ENCODE measurements at places on chromosomes 7 and 10. TPM values are rescaled to one million over a fixed set of nuclear protein-coding genes. Genes with fewer than 3 reads are reported as not detected.

DNA sequence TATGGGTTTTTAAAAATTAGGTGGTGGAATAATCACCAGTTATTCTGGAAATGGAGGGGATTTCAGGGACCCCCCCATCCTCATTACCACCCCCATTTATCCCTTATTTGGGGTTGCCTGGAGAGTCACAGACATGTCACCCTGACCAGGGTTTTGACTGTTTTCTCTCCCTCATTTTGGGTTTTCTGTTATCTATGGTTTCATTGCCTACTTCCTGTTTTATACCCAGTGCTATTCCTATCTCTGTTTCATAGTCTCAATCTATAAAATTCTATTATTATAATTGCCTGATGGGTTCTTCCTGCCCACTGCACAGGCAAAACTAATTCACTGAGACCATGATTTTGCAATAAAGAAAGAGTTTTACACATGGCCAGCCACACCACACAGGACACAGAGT is 15.9 kb upstream of the FAM221A start:
- DNase-seq, result no peak

- DNase-seq, result no peak
These were observed 11.2 kb upstream of the JAZF1 start for GRCh38 chr7:28191751-28192150.

DNA sequence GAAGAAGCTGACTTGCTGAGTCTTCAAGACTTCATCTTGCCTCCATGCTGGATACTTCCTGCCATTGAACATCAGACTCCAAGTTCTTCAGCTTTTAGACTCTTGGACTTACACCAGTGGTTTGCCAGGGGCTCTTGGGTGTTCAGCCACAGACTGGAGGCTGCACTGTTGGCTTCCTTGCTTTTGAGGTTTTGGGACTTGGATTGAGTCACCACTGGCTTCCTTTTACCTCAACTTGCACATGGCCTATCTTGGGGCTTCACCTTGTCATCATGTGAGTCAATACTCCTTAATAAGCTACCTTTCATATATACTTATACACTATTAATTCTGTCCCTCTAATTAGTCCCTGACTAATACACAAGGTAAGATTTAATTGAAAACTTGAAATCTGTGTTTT is 361.7 kb upstream of the SEMA3C start:
- DNase-seq, result no peak

DNA sequence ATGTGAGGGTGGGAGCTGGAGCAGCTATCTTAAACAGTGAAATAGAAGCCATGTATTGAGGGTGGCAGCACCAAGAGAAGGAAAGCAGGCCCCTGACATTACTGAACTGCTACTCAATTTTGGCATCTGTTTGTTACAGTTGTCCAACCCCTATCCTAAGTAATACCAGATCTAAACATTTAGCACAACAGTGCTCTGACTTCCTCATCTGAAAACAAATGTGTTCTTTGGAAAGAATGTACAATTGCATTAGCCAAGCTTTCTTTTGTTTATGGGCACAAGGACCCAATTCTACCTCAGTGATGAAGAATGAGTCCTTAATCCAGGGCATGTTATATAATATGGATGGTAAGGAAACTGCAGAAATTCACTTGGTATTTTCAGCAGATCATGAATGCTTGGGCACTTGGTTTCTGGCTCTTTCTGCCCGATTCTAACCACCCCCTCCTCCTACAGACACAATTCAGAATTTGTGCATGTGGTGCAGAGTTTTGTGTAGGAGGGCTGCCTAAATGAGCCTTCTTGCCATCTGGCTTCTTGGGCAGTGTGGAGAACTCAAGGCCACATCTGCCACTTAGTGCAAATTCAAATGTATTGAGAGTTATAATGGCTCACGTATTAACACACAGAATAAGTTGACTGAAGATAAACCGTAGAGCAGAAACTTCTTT is 36.9 kb upstream of the KMT2E start:
- DNase-seq, result no peak

GRCh38 chr10:35006836-35007235 is 83.3 kb downstream of the CUL2 start:
- DNase-seq, result no peak

GRCh38 chr7:68671671-68672070 is 926.6 kb upstream of the AUTS2 start:
- DNase-seq, result no peak

GRCh38 chr10:74097776-74098175 is 52.9 kb downstream of the AP3M1 start:
- DNase-seq, result no peak

- peak; percentile 69 for DNase-seq
These were observed at the start of gene C10orf67 for GRCh38 chr10:23344241-23344841. C10orf67 (minus strand) TSS chr10:23344797; CDS start chr10:23344774, 23 bp downstream.

- DNase-seq, result no peak
These were observed 8.3 kb downstream of the ANKRD7 start for GRCh38 chr7:118232837-118233236.

GRCh38 chr10:120177330-120177729 is 279.7 kb upstream of the PLPP4 start:
- no peak for DNase-seq

DNA sequence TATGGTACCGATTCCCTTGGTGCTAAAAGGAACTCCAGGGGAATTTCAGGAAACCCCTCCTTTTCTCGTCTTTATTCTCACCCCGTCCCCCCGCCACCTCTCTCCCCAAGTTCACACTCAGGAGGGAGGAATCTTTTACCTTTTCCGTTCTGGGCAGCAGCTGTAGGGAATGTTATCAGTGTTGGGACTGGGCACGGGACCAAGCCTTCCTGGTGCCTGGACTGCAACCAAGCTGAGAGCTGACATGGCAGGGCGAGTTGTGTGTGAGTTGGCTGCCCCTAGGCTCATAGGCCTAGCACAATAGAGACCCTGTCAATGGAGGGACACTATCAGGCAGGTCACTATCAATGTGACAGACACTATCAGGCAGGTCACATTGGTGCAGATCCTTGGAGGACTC is 121.4 kb downstream of the TCF7L2 start:
- DNase-seq, result no peak

DNA sequence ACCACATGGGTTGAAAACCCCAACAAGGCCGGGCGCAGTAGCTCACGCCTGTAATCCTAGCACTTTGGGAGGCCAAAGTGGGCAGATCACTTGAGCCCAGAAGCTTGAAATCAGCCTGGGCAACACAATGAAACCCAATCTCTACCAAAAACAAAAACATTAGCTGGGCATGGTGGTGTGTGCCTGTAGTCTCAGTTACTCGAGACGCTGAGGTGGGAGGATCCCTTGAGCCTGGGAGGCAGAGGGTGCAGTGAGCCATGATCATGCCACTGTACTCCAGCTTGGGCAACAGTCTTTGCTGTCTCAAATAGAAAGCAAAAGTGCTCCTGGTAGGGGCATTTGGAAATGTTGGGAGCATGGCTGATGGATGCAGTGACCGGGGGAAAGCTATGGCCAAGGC is 209.6 kb upstream of the PLXNA4 start:
- no peak for DNase-seq

DNA sequence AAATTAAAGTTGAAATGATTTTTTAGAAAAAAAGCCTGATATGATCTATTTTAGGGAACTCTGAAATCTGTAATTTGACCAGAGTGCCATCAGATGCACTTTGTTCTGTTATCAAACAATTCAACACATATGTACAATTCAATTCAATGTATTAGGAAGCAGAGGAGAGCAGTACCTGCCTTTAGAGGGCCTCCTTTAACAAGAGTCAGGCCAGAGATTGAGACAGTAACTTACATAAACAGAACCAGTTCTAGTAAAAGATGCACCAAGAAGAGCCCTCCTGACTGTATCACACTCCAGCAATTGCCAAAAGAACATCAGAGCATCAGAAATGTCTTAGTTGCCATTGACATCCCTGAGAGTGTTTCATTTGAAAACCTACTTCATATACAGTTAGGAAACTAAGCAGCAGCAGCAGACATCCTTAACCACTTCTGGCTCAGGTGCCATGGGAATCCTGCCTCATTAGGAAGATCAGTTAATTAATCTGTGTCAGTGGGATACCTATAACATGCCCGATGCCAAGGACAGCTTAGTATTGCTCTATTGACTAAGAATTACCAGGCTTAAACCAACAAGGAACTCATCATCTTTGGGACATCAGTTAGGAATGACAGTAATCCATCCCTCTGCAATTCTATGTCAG is 1222.6 kb upstream of the LRRN3 start:
- DNase-seq, result no peak

- DNase-seq, result peak; percentile 54
These were observed 3.8 kb upstream of the PALD1 start for GRCh38 chr10:70474780-70475179.

DNA sequence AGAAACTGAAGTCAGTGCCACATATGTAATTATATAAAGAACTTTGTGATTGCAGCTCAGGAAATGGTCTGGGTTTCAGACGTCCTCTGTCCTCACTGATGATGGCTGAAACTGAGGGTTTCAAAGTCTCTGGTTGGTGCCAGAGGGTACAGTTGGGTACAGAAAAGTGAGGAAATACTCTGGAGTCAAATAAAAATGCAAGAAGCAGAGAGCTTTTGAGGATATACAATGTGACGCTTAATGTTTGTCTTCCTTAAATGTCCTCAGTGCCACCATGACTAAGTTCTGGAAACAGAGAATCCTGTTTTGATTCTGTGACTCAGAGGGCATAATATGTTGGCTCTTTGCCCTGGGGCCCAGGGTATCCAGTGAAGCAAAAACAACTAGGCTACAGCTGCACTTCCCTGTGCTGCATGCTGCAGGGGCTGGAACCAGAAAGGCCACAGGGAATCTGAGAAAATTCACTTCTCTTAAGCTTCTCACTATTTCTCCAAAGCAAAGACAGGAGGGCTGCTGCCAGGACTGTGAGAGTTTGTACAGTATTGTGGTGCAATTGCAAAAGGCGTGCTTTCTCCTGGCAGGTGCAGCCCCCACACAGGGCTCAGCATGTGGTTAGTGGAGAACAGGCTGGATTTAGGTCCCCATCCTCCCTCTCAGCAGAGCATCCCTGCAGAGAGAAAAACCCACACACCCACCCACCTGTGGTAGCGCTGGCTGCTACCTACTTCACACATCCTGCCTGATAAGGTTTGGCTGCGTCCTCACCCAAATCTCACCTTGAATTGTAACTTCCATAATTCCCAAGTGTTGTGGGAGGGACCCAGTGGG is 169.5 kb upstream of the SVIL start:
- DNase-seq, result peak; percentile 92

DNA sequence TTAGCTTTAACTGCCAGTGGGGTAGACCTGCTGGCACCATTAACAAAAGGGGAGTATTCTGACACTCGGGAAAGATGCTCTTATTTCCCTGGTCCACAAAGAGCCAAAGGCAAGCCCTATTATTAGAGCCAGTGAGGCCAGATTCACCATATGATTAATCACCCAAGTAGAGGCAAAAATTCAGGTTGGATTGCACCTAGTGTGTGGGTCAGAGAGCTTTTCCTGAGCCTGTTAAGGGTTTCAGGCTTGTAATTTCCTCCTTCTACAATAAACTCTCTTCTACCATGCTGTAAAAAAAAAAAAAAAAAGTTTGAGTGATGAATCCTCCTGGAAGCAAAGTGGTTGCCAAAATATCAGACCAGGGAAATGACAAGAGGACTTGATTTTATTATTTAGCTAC is 163.5 kb downstream of the MBL2 start:
- no peak for DNase-seq

DNA sequence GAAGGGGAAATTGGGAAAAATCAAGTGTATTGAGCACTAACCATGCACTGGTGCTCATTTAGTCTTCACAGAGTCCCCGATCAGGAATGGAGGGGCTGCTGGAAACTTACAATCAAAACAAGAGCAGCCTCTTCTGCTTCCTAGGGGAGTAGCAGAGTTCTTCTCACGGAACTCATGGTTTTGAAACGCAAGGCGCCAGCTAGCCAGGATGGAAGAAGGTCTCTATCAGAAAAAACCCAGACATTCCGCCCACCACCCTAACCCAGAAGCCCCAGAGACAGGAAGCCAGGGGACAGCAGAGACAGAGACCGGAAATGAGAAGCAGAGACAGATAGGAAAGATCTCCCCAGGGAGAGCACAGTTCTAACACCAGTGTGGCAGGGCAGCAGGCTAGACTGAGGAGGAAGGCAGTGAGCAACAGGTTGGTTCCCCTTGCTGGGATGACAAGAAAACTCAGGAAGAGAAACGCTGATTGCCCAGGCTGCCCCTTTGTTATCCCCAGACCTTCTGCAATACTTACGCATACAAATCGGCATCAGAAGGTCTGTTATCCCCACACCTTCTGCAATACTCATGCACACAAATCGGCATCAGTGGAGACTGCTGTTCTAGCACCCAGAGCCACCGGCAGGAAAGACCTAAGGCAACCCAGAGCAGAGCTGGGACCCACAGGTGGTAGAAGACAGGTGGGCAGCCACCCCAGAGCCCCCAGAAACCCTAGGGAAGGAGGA is 99.2 kb downstream of the CPXM2 start:
- no peak for DNase-seq

GRCh38 chr7:92496876-92497275 is 19.1 kb upstream of the ERVW-1 start:
- DNase-seq, result peak; percentile 9

DNA sequence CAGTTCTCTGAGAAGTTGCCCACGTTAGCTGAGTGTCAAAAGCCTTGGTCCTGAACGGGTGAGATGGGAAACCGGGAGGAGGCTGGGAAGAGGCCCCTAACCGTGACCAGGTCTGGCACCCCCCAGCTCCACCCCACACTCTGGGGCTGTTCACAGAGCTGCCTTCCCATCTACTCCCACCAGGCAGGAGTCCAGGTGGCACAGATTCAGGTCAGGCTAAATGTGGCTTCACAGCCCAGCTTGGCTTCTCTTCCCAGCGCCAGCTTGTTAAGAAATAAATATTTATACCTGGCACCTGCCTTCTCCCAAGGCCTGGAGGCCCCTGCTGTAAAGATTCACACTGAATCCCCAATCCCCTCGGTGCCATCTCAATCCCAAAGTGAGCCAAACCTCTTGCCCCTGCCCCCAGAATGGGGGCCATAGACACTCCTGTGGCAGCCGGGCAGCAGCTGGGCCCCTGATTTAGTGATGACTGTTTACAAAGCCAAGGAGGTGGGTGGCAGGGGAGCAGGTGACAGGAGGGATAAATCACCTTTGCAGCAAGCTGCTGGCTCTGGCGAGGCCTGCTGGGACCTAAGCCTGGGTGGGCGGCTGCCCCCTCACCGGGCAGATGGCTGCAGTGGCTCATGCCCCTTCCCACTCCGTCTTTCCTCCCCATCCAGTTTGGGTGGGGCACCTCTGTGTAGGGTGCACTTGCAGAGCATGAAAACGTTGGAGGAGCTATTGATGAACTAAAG is 72.5 kb downstream of the GOLGA7B start:
- no peak for DNase-seq

GRCh38 chr7:102426268-102427018 is 6.9 kb upstream of the ORAI2 start:
- no peak for DNase-seq

GRCh38 chr10:126525326-126525725 is 137.0 kb upstream of the ADAM12 start:
- DNase-seq, result no peak

The RBP4 gene
- total RNA-seq, result 2.1 TPM

The CDK13 gene
- 109 TPM for total RNA-seq

The TAC1 gene
- not detected for total RNA-seq

The CHAT gene
- total RNA-seq, result not detected

The GRM3 gene
- not detected for total RNA-seq

The SEC61G gene
- total RNA-seq, result 203 TPM

The SEMA3D gene
- 0.72 TPM for total RNA-seq

The PLEKHS1 gene
- not detected for total RNA-seq

Data from osteoblast (primary cell).